ENCODE measurements at places on chromosomes 11 and 22.

GRCh38 chr22:40021401-40022000 lies 26.7 kb downstream of the FAM83F start:
- no peak for DNase-seq

GRCh38 chr11:63882555-63883242 lies 34.3 kb downstream of the RCOR2 start:
- DNase-seq = no peak

GRCh38 chr11:856397-856796 lies 13.7 kb downstream of the TSPAN4 start:
- no peak for DNase-seq

GRCh38 chr11:65524014-65524740 lies 706 bp upstream of the SCYL1 start:
- DNase-seq = no peak

GRCh38 chr11:77472991-77473800 lies 698 bp downstream of the PAK1 start:
- no peak for DNase-seq

All from NCI-H2029 (cell line).